ENCODE measurements at places on chromosomes 2 and 18. TPM values are rescaled to one million over a fixed set of nuclear protein-coding genes. Genes with fewer than 3 reads are reported as not detected.

Gene SLC4A3
- not detected for total RNA-seq

Gene RTP5
- total RNA-seq: 0.28 TPM

Gene AP1S3
- 0.96 TPM for total RNA-seq

Gene SERPINB3
- not detected for total RNA-seq

Gene SLC9A2
- not detected for total RNA-seq

Gene SPP2
- total RNA-seq: not detected

Gene ZNF24
- total RNA-seq: 89.1 TPM

Gene DAPL1
- total RNA-seq: not detected

Gene RGPD3
- total RNA-seq: 0.47 TPM

Gene TMEM37
- 0.44 TPM for total RNA-seq

Gene L3MBTL4
- total RNA-seq: 0.53 TPM

Gene EN1
- total RNA-seq: not detected

- no peak for DNase-seq
These were observed 23.9 kb upstream of the ALLC start for GRCh38 chr2:3633982-3634595.

GRCh38 chr2:112941753-112942653 lies 31.0 kb downstream of the IL37 start:
- peak; percentile 28 for DNase-seq

DNA sequence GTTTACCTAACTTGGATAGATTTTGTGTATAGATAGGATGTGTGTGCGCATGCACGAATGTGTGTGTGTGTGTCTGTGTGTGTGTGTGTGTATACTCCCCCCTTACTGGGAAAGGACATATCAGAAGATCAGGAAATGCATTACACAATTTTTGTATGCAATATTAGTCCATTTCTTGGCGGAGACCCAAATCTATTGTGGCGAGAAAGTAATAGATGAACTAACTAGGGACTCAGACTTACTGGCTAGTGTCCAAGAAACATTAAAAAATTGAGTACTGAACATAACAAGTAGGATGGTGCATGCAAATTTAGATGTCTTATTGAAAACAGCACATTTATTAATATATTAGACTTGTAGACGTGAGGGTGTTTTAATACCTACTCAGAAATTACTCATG lies 1036.5 kb upstream of the FANCL start:
- DNase-seq: no peak

GRCh38 chr2:189511210-189511959 lies 69.2 kb downstream of the SLC40A1 start:
- no peak for DNase-seq

DNA sequence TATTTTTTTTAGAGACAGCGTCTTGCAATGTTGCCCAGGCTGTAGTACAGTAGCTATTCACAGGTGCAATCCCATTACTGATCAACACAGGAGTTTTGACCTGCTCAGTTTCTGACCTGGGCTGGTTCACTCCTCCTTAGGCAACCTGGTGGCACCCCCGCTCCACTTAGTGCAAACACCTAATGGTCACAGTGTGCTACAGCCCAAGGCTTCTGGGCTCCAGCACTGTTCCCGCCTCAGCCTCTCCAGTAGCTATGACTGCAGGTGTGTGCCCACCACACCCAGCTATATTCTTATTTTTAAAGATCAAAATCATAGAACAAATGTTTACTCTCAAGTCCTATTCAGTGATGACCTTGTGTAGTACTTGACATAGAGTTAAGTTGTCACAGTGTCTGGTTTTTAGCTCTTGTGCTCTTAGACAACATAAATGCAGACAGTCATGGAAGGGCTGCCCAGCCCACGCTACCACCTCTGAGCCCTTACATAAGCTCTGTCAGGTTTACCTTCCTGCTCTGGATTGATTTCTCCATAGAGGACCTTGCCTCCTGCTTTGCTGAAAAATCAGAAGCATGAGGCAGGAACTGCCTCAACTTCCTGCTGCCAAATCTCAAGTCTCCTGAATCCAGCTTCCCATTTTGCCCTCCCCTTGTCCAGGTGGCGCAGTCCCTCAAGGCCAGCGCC lies 82.2 kb upstream of the SLC1A4 start:
- DNase-seq: no peak

DNA sequence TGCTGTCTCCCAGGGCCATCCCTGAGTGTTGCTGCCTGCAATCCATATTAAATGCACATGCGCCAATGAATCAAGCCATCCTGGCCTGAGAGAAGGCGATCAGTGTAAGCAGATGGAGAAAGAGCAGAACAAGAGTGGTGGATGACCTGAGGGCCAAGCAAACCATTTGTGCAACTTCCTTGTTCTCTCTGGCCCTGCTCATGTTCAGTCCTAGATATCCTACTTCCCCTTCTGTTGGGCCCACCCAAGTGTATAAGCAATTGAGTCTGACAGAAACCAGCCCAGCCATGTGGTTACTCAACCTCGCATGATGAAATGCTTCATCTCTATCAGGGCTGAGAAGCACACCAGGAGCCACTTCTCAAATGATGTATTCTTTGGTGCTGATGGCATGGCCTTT lies 383.1 kb upstream of the ID2 start:
- DNase-seq: no peak

GRCh38 chr2:71379086-71379485 lies 47.5 kb downstream of the ZNF638 start:
- DNase-seq: no peak

DNA sequence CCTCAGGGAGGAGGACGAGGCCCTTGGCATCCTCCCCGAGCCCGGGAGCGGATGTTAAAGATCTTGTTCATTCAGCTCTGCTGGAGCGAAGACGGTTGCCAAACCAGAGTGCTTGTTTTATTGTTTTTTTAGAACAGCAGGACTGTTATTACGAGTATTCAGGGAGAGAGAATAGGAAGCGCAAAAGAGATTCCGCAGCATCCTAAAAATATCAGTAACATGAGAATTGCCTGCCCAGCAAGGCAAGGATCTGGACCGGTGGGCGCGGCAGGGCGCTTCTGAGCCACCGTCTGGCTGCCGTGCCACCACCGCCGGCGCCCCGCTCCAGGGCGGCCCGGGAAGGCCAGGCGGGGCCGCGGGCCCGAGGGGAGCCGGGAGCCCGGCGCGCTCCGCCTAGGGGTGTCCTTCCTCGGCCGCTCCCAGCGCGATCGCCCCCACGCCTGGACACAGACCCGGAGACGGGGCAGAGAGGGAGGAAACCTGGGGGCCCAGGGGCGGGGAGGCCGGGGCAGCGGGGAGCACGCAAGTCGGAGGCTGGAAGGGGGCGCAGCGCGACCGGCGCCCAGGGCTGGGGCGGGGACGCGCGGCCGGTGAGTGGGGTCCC lies 843 bp downstream of the CYS1 start:
- DNase-seq: peak; percentile 17

GRCh38 chr18:55402731-55403405 lies 185.1 kb downstream of the TCF4 start:
- no peak for DNase-seq

- DNase-seq: no peak
These were observed 18.6 kb downstream of the LONRF2 start for GRCh38 chr2:100303744-100304143.

DNA sequence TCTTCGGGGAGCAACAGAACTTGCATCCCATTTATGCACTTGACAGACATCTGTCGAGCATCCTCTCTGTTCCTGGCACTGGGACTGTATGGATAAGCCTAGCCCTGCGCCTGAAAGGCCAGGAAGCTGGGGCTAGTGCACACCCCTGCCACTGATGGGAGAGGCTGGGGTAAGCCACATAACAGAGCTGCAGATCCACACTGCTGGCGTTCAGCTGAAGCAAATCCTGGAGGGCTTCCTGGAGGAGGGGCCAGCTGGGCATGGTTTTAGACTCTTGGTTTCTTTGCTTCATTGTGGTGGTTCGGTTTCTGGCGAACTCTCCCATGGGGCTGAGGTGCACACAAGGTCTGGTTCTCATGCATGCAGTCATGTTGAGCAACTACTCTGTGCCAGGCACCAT lies 45.5 kb upstream of the FOSL2 start:
- DNase-seq: no peak

DNA sequence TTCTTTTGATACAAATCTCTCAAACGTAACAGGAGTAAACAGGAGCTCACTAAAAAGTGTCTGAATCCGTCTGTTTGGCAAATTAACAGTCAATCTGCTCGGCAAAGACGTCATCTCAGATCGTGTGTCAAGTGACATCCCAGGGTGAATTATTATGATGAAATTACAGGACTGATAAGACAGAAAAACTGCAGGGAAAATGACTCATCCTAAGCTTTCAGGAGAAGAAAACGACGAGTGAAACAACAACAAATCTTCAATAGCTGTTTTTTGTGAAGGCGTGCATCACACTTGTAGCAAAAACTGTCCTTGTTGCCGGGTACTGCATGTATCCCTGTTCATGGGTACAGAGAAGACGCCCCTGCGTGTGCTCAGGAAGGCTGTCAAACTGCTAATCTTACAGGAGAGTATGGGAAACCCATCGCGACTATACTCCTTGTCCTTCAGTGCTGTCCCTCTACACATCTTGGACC lies 24.9 kb downstream of the EPB41L3 start:
- DNase-seq: no peak

DNA sequence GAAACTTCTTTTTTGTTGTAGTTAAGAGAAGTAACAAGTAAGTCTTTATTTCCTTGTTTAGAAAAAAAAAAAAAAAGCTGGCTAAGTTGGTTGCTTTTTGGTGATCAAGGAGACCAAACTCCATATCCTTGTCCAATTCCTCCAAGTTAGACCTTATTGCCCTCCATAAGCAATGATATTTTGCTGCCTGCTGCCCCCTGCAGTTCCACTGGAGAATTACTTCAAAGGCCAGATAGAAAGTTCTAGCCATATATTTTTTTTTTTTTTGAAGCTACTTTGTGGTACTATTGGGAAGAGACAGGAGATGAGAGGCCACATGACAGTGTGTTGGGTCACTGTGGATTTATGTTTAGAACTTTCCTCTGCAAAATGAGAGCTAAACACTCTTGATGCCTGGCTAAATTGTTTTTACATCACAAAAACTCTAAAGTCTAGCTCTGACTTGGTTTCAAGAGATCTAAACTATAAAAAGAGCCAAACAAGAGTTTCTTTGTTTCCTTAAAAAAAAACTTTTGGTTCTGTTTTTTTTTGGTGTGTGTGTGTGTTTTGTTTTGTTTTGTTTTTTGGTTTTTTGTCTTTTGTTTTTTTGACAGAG lies 80.7 kb upstream of the RASGRP3 start:
- no peak for DNase-seq

- DNase-seq: no peak
These were observed 811.6 kb downstream of the BCL11A start for GRCh38 chr2:59741840-59742239.

DNA sequence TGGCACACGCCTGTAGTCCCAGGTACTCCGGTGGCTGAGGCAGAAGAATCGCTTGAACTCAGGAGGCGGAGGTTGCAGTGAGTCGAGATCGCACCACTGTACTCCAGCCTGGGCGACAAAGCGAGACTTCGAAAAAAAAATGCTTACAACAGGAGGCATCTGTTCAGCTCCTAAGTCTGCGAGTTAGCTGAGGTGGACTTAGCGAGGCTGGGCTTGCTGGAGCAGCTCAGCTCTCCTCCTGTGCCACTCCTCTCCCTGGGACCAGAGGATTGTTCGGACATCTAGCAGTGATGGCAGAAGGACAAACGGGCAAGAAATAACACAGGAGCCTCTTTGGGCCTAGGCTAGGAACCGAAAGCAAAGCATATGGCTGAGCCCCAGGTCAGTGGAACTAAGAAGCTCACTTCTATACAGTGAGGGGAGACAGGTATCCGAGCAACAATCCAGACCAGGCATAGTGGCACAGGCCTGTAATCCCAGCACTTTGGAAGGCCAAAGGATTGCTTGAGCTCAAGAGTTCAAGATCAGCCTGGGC lies 260.1 kb downstream of the GLI2 start:
- no peak for DNase-seq

DNA sequence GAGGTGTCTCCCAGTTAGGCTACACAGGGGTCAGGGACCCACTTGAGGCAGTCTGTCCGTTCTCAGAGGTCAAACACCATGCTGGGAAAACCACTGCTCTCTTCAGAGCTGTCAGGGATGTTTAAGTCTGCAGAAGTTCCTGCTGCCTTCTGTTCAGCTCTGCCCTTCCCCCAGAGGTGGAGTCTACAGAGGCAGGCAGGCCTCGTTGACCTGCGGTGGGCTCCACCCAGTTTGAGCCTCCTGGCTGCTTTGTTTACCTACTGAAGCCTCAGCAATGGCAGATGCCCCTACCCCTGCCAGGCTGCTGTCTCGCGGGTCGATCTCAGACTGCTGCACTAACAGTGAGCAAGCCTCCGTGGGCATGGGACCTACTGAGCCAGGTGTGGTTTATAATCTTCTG lies 346.3 kb downstream of the CELF4 start:
- no peak for DNase-seq

GRCh38 chr2:175293776-175294175 lies 112.3 kb upstream of the ATP5MC3 start:
- DNase-seq: no peak

DNA sequence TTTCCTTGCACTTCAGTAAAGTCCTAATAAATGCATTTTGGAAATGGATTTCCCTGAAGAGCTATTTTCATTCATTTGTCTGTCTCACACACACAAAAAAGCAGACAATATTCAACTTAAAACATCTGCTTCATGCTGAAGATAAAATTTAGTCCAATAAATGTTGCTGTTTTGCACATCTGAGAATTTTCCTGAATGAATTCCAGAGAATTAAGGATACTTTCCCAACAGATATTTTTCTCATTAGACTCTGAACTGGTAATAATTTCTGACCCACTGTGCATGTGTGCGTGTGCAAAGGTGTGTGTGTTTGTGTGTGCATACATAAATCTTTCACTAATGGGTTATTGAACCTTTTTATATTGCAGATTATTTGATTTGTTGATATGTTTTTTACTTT lies 390.2 kb upstream of the TMEFF2 start:
- DNase-seq: no peak

GRCh38 chr18:46315161-46315560 lies 211.0 kb downstream of the HAUS1 start:
- DNase-seq: no peak

GRCh38 chr18:56200381-56200911 lies 437.9 kb downstream of the TXNL1 start:
- DNase-seq: no peak

DNA sequence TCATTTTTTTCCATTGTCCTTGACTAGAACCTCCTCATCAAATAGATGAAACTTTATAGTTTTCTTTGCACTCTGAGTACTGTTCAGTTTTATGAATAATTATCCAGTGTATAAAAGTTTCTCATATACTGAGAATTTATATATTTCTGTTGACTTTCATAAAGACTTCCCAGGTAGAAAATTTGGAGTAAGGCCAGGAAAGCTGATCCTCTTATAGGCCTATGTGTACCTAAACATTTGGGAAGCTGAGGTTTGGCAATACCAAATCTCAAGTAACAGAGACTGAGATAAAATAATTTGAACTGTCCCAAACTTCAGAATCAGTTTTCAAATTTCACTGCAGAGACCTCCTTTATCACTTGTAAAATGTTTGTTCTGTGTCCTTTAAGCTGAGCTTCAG lies 43.4 kb downstream of the CCDC102B start:
- DNase-seq: no peak

DNA sequence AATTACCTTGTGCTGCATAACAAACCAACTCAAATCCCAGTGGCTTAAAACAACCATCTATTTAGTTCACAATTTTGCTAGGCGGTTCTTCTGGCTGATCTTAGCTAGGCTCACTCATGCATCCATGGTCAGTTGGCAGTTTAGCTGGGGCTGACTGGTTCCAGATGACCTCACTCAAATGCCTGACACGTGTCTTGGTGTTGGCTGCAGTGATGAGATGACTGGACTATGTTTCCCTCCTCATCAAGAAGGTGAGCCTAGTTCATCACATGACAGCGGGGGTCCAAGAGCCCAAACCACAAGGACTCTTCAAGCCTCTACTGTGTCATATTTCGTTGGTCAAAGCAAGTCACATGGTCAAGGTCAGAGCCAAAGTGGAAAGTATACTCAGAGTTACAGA lies 42.7 kb upstream of the ACTR3 start:
- no peak for DNase-seq

GRCh38 chr2:207505728-207506127 lies 24.0 kb upstream of the CREB1 start:
- no peak for DNase-seq

All from CD4-positive, alpha-beta memory T cell (primary cell).